ENCODE measurements at places on chromosomes 12 and 14. TPM values are rescaled to one million over a fixed set of nuclear protein-coding genes. Genes with fewer than 3 reads are reported as not detected.

DNA sequence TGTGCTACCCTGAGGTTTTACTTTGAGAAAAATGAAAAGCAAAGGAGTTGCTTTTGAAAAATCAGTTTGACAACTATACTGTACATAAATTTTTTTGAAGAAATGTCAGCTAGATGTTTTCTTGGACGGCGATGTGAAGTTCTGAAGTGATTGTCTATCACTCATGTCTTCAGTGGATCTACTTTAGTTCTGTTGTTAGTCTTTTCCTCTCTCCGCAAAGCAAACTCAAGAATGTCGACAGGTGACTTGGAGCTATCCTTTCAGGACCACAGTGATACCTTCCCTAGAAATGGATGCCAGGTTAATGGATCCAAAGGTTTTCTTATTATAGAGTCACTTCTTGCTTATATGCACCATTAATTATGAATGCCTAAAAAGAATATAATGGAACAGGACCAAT, 1.2 kb downstream of the PTPRO start:
- no peak for DNase-seq

Gene SLC41A2
- 10.9 TPM for total RNA-seq

Gene GPR65
- total RNA-seq = under 0.01 TPM

DNA sequence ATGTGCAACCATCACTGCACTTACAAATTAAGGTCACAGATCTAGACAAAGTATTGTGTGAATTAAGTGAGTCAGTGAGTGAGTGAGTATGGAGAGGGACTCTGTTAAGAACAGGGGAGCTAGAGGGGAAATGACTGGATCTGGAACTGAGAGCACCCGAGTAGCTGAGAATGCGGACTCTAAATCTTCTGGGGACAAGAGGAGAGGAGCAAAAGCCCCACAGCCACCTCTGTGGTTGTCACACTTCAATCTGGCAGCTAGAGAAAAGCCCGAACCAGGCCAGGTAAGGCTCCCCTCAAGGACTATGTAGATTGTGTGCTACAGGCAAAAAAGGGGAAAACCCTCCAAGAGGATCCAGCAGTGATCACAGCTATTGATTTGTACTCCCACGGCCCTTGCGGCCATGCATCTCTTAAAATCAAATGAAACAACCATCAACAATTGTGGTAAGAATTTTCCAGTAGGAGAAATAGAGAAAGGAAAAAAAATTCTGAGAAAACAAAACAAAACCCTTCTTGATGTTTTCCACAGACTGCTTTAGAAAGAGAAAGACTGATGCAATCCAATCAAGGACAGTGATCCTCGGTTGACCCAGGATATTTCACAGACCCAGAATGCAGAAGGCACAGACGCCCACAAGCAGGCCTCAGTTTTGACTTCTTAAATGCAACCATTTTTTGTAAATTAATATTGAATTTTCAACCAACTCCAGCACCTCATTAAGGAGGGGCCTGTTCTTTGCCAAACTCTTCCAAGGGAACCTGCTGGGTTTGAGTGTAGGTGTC, 109.6 kb downstream of the SLC38A6 start:
- no peak for DNase-seq

- no peak for DNase-seq
Observed at GRCh38 chr12:78330131-78330530, 499.4 kb downstream of the NAV3 start.

DNA sequence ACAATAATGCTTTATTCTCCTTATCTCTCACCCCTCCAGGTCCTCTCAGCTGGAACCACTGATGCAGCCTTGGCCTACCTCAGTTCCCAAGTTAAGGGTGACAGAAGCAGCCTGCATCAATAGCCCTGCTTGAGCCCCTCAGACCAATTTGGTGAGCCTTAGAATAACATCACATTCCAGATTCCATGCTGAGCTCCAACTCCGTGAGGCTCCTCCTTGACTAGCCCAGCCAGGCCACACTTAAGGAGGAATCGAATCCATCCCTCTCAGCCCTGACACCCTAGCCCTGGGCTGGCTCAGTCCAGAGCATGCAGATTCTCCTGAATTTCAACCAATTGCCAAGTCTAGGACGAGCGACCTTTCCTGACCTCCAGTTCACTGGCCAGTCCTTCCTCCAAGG, 91.1 kb downstream of the ARMH4 start:
- no peak for DNase-seq

DNA sequence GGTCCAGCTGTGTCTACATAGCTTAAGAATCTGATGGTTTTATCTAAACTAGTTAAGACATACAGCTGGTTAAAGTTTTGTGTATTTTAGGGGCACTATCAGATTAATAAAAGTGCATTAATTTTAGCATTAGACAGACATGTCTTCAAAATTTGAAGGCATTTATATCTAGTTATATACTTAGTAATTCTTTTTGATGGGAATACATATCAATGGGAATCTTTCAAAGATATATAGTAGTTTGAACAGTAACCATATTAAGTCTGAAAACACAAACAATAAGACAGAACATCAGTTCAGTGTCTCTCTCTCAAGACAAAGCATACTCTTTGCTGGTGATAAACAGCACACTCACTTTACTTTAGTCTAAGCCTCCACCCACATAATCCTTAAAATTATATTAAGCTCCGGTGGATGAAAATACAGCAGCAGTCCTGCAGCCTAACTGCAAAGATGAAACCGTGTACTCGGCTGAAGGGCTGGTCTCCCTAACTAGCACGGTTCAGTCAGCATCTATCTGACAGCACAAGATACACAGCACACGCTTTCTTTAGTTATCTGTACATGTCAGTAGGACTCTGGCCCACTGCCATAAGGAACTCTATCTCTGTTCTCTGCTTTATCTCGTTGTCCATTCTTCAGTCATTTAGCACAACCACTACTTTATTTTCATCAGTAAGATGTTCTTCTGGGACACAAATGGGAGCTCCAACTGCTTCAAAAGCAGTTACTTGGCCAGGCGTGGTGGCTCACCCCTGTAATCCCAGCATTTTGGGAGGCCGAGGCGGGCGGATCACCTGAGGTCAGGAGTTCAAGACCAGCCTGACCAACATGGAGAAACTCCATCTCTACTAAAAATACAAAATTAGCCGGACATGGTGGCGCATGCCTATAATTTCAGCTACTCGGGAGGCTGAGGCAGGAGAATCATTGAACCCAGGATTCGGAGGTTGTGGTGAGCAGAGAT, 80.5 kb downstream of the MED13L start:
- DNase-seq = no peak

GRCh38 chr12:116423094-116423493, 136.1 kb upstream of the MAP1LC3B2 start:
- peak; percentile 54 for DNase-seq

- DNase-seq = no peak
Observed at GRCh38 chr12:130698106-130698505, 18.0 kb downstream of the RIMBP2 start.

DNA sequence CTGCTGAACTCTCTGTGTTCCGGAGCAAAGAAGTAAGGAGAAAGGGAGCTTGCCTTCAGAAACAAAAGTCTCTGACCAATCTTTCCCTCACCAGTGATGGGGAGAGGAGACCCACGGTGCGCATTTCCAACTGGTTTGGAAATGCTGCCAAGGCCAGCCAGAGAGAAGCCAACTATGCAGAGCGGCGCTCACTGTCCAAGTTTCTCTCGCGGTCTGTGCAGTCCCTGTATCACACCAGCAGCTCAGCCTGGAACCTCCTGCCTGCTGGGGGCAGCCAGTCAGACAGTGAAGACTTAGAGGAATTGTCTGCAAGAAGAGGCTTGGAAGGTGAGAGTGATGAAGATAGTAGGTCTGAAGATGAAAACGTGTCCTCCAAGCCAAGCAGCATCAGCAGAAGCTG, 206.2 kb downstream of the NAV3 start:
- DNase-seq = no peak

GRCh38 chr12:116473416-116473815, 85.8 kb upstream of the MAP1LC3B2 start:
- no peak for DNase-seq

DNA sequence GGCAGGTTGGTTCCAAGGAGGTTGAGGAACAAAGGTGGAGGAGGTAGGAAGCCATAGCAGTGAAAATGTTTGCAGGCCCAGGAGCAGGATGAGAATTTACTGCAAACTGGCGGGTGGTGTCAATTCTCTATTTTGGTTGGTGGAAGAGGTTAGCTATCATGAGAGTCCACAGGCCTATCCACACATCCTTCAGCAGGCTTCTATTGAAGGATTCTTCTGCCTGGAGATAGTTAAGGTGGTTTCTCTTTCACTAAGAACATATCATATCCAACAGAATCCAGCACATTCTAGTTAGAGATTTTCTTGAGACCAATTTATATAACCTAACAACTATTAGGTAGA, 68.9 kb upstream of the DYRK2 start:
- no peak for DNase-seq

DNA sequence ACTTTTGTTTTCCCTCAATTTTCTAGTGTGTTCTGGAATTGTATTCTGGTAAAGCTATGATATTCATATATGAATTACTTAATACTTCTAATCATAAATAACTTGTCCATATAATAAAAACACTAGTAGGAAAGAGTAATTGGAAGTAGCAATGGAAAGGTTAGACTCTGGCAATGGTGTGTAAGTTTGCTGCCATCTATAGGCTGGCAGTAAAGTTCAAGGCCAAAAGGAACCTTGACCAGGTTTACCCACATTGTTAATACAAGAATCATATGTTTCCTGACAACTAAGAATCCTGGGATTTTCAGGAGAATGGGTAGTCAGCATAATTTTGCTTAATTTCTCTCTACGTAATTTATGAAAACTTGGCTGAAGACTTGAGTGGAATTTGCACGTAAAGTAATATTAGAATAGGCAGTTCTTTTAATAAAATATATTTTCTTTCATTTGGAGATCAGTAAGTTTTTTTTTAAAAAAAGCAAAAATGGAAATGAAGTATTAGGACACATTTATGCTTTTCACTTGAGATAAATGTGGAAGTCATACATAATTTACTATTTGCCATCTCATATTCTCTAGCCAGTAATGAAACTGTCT, 926.7 kb downstream of the GALC start:
- no peak for DNase-seq

DNA sequence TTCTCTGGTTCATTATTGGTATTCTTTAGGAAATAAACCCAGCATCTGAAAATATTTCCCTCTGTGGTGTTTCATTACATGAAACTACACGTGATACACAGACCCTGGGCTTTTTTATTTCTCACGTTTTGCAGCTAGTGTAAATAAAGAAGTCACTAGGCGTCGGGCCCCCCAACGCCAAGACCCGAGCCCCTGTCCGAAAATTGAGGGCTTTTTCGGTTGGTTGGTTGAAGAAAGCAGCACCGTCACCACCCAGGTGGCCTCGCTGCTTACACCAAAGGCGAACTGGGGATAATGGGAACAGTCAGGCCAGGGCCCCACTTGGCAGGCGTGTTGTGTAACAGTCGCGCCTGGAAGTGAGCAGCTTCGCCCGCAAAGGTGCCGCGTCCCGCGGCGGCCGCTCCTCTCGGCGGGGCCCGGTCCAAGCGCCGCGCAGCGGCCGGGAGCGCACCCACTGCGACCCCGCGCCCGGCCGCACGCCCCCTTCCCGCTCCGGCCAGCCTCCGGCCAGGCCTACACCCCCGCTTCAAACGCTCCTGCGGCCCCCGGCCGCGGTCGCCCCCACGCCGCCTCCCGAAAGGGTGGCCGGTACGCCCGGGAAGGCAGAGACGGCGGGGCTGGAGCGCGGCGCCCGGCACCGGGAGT, 1.2 kb downstream of the DUSP16 start:
- DNase-seq = peak; percentile 47

DNA sequence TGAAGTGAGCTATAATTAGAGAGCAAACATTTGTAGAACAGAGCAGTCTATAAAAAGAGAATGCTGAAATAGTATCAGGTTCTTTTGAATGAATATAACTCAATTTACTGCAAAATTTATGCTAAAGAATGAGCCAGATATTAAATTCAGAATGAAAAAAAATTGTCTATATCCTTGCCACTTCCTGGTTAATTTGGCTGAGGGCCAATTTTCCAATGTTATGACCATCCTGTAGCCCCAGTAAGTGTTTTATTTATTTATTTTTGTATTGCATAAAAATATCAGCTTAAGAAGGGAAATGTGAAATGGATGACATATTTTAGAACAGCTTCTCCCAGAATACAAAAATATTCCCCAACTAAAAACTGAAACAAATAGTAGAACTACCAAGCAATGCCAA, 263.4 kb downstream of the SOX5 start:
- no peak for DNase-seq

Gene ARHGDIB
- total RNA-seq = 175 TPM

GRCh38 chr14:77883131-77883846, 83.4 kb downstream of the ADCK1 start:
- DNase-seq = no peak
